AG09319 (cell line): ENCODE measurements at places on chromosomes 4 and X.
A peak's percentile ranks its signal among the peaks of the same experiment; 100 is the strongest.

GRCh38 chrX:63503541-63503940 lies 152.4 kb upstream of the SPIN4 start:
- no peak for DNase-seq

DNA sequence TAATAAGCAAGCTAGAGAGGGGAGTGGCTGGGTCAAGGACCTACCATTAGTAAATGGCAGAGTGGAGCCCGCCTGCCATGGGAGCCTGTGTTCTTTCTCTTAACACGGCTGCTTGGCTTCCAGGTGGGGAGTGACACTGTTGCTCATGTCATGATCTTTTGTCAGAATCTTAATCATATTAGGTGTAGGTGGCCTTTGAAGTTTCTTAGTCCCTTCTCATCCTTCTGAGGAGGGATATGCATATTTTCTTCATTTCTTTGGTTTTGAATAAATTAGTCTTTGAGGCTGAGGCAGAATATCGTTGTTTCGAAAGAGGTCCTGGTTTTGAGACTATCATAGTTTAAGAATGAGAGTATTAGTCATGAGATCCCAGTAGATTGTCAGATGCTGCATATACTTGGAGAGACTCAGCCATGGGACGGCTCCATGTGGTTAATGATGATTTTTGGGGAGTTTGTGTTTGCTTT lies 28.9 kb downstream of the SNX25 start:
- DNase-seq: no peak

DNA sequence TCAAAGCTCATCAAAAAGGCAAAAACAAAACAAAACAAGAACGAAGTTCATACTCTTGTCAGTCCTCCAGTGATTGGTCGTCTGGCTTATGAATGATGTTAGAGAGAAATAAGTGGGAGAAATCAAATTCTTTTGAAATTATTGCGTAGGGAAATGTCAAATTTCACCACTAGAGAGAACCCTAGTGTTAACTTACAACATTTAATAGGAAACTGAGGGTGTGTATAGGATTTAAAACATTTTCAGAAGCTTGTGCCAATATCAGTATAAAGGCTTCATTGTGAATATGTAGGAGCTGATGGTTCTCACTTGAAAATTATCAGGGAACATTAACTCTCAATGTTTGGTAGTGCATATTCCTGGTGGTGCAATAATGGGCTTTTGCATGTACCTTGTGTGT lies 17.4 kb downstream of the ADH6 start:
- DNase-seq: peak; percentile 39

- peak; percentile 7 for DNase-seq
Measured at GRCh38 chrX:77937291-77937690, 26.8 kb downstream of the ATP7A start.

DNA sequence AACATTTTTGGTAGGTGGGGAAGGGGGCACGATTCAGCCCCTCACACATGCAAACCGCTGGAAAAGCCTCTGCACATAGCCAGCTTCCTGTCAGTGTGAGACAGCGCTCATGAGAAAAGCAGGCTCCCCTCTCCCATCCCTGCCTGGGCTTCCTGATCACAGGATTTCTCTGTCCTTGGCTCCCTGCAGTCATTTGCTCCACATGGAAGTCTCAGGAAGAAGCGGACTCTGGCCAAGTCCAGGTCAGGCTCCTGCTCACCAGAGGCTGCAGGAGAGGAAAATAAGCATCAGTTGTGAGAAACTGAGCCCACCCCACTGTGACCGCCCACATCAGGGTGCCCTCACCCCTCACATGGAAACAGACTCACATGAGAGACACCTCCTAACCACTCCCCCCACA lies 664.3 kb upstream of the TENM3 start:
- no peak for DNase-seq

DNA sequence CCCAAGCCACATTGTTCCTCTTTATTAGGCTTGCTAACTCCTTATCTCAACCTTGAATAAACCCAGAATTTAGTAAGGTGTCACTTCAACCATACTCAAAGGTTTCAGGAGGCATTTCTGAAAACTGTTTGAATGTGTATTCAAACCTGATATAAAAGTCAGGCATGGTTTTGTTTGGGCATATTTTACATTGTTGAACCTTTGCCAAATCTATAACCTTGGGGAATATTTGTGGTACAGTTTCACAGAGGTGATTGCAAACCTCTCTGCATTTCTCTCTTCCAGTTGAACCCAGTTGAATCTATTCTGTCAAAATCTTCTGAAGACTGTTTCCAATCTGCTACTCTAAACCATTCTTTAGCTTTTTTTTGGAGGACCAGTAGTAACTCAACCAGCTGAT lies 409.0 kb downstream of the TECRL start:
- DNase-seq: no peak

DNA sequence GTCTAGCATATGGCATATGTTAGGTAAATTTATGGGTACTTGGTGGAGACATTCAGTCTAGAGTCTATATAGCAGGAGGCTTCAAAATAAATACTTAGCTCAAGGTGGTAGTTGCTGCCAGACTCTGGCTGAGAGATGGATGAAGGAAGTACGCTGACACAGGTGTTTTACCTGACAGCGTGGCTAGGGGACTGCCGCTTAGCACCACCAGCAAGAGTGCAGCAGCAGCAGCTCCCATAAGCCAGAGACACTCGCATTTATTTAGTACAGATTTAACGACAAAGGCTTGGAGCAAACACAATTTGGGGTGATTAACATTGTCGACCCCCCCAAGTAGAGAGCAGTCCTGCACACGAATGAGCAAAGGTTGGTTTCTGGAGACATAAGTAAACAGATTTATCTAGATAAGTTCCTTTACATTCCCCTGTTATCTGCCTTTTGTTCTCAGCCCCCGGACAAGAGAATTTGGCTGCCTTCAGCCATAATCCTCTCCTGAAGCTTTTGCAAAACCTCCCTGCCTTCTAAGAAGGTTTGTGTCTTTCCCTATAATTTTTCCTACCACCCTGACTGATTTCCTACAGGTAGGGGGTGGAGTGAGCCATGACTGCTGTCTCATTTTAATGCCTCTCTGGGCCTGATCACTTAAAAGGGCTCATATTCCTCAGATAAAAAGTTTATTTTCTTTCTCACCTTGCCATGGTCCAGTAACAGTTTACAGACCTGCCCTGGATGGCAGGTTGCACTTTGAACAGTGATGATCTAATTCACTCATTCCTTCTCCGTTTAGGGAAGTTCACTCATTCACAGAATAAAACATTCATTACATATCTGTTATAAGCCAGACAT lies 64.6 kb downstream of the RHOH start:
- DNase-seq: no peak

DNA sequence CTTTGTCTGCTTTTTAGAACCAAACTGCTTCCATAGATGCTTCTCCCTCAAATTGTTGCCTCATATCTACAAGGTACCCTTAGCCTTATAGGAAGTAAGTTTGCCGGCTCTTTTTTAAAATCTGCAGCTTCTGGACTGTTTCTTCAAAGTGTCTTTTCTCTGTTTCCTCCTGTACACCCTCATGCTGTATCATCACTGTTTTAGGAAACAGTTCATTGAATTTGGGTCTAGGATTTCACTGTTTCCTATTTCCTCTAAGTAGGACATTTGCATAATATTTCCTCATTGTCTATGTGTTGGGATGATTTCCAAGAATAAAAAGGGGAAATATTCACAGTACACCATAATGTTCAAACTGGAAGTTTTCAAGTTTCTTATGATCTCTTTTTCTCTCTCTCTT lies 43.0 kb downstream of the BANK1 start:
- no peak for DNase-seq

DNA sequence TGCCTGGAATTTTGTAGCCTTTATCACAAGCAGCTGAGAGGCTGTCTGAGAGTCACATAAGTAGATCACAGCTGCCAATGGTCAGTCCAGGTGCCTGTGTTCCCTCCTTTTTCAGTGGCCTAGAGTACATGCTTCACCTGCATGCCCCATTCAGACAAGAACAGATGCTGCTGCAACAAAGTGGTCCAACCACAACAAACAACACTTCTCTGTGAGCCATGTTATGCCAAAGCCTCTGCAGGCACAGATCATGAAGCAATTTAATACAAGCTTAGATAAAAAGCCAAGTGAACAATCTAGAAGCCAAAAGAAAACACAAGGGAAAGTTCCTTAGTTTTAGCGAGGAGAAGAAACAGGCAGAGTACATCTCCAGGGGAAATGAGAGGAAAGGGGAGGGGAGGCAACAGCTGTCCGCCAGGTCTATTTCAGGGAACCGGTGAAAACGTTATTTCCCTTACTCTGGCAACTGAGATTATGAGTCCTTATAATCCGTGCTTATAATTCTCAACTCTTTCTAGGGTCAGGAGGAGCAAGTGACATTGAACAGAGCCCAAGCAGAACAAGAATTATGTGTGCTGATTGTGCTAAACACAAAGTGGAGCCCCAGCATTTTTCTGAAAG lies 92.6 kb downstream of the TSPAN5 start:
- no peak for DNase-seq

GRCh38 chr4:167234316-167234881 lies at the start of gene SPOCK3:
Gene SPOCK3 (minus strand): TSS chr4:167234494.
- DNase-seq: no peak

GRCh38 chr4:2036866-2037265 lies 22.3 kb upstream of the NAT8L start:
- no peak for DNase-seq

GRCh38 chr4:68176904-68177303 lies 47.2 kb upstream of the TMPRSS11F start:
- no peak for DNase-seq

- DNase-seq: no peak
Measured at GRCh38 chr4:73725510-73725909, 14.9 kb upstream of the CXCL8 start.

DNA sequence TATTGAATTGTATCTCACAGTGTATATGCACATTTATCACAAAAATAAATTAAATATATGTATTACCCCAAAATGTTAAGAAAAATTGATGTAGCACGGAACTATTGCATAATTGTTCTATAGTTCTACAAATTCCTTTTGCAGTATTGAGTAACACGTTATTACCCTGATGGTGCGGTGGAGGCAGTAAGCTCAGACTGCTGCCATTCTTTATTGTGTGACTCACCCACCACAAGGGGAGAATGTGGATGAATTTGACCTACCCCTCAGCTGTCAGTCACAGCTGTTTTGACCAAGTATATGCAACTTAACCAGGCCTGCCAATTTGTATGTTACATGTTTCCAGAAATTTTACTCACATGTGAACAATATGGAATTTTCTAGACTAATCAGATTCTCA lies 506.6 kb downstream of the SH3BGRL start:
- no peak for DNase-seq

DNA sequence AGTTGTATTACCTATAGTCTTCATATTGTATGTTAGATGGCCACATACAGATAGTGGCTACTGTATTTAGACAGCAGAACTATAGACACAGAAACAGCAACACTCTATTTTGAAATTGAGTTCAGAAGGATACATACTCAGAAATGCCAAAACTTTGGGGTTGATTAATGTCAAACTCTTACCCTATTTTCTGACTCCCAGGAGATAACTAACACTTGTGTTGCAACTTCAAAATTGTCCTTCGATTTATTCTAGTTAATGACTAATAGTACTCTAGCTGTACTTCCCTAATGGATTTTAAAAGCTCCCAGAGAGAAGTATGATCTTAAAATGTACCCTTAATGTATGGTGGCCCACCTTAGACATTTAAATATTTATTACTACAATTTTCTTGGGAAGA lies 229.9 kb upstream of the UGT8 start:
- DNase-seq: no peak

DNA sequence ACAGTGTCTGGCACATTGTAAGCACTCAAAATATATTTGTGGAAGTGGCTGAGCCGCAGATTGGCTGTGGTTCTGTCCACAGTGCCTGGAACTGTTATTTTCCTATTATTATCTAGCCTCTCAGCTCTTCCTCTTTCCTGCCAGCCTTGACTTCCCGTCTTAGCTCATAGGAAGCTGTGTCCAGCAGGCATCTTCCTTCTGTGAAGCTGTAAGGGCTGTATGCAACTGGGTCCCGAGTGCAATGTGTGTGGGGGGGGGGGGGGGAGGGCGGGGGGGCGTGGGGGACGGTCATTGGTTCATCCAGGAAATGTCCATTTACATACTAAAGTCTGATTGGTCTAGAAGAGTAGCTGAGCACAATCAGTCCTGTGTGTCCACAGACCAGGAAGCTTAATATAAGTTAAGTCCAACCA lies 210.7 kb downstream of the PDGFRA start:
- peak; percentile 16 for DNase-seq

GRCh38 chr4:79604152-79604551 lies 196.1 kb upstream of the GK2 start:
- no peak for DNase-seq

DNA sequence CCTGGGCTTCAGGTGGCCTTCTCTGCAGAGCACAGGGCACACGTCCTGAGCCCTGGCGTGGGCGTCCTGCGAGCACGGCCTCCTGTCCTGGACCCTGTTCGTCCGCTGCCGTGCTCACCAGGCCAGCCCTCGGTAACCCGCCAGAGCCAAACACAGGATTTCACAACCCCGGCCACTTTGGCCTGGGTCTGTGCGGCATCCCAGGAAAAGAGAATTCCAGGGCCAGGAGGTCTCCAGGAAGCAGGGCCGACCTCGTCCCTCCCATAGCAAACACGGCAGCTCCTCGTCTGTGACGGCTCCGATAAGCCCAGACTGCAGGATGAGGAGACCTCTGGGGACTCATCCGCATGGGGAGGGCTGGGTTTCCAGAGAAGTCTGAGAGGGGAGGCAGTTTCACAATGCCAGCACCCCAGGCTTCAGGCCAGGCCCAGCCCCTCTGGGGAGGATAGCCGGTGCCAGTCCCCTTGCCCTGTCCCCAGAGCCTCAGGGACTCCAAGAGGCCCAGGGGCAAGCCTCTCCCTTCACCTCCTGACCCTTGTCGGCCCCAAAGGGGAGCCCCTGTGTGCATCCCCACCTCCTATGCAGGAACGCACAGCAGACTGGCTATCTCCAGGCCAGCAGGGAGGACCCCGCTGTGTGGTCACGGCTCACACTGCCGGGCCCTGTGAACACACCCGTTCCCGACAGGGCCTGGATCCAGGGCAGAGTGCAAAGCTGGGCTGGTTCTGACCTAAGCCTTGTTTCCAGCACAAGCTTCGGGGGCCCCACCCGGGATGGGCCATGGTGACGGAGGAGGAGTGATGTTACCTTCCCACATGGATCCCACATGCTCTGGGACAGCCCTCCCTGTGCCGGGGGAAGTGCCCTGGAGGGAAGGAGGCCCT lies 22.3 kb upstream of the HTRA3 start:
- DNase-seq: no peak

DNA sequence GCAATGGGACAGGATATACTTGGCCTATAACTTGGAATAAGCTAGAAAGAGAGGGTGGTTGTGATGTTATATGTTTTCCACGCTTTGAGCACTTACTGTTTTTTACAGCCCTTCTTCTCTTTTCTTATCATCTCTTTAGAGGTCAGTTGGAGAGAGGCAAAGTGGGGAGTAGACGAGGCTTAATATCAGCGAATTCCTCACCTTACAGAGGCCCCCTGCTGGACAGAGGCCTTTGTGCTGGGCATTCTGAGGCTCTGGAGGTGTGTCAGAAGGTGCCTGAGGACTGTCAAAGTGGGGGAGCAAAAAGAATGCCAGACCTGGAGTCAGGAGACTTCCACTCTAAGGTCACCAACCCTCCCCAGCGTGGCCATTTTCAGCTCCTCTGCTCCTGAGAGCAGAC lies 42.5 kb downstream of the MAMLD1 start:
- DNase-seq: no peak
